ENCODE measurements at places on chromosomes 13 and 19. TPM values are rescaled to one million over a fixed set of nuclear protein-coding genes. Genes with fewer than 3 reads are reported as not detected.

GRCh38 chr13:30895773-30896172, 10.3 kb upstream of the MEDAG start:
- DNase-seq = no peak

GRCh38 chr13:41915081-41915480, 45.8 kb downstream of the VWA8 start:
- no peak for DNase-seq

FUT6 gene
- polyA plus RNA-seq = not detected

ATP4B gene
- polyA plus RNA-seq = 0.09 TPM

HOMER3 gene
- 66.7 TPM for polyA plus RNA-seq

CRX gene
- 0.05 TPM for polyA plus RNA-seq

Data from forelimb muscle (tissue), 1 donor.